IPS DF 6.9 (cell line): ENCODE measurements at places on chromosomes 5 and 9.

GRCh38 chr9:4027606-4028005 lies 272.3 kb downstream of the GLIS3 start:
- DNase-seq, result no peak

DNA sequence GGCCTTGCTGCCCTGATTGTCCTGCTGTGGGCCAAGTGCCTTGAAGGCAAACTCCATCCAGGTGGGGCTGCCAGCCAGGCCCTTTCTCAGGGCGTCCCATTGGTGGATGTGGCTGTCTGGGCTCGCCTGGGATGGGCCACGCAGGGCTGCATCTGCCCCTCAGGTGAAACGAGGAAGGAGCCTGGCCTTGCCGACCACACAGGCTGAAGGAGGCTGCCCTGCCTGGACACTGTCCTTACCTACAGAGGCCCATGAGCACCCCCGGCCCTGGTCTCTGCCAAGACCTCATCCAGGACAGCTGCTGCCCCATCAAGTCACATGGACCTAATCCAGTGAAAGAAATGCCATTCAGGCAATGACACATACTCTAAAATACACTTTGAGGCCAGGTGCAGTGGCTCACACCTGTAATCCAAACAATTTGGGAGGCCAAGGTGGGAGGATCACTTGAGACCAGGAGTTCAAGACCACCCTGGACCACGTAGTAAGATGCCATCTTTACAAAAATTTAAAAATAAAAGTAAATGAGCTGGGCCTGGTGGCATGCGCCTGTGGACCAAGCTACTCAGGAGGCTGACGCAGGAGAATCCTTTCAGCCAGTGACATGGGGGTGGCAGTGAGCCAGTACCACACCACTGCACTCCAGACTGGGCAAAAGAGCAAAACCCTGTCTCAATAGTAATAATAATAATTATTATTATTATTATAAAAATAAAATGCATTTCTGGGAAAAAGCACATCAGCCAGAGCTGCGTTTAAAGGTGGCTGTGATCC lies 33.9 kb downstream of the PNPLA7 start:
- DNase-seq, result no peak

- no peak for DNase-seq
Observed at GRCh38 chr9:35847792-35848572, 19.0 kb downstream of the TMEM8B start.

DNA sequence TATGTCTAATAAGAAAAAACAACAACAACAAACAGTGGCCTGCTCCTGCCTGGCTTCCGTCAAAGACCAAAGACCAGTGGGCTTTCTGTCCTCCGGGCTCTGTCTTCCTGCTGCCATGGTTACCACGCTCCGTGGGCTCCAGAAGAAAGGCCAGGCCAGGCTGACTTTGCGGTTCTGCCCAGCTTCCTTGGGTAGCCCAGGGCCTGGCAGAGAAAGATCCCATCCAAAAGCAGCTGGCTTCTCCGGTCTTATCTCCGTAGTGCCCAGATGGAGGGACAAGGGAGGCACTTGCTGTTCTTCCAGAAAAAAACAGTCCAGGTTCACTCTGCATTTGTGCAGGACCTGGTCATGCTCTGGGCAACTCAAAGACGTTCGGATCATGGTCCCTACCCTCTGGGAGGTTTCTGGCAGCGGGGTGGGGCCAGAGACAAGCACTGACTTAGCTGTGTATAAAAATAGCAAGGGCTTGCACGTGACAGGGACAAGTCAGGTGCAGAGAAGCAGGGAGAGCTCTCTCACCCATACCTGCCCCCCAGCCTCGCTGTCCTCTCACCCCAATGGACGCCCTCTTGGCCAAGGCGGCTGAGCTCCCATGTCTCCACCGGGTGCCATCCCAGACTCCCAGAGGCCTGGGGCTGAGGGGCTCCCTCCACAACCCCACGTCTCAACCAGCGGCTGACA lies 212.2 kb downstream of the C9orf50 start:
- DNase-seq, result no peak

GRCh38 chr5:168005093-168005492 lies 286.4 kb upstream of the WWC1 start:
- DNase-seq, result no peak

- DNase-seq, result no peak
Observed at GRCh38 chr9:94010980-94011533, 55.9 kb upstream of the BARX1 start.

DNA sequence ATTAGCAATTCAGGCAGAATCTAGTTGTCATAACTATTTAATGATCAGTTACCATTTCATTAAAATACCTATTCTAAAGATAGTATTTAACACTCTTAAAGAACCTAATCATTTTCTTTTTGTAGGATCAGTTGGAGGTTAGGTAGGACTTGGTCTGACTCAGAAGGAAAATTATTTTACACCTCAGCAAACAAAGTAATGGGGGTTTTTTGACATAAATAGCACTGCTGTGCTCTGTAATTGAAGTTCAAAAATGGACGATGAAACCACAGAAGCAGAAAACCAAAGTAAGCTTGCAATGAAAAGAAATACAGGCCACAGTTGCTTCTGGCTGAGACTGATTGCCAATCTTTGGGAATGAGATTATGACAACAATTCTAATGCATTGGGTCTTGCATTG lies 187.0 kb upstream of the TRPM3 start:
- DNase-seq, result no peak

GRCh38 chr9:26863074-26863473 lies 29.5 kb downstream of the CAAP1 start:
- no peak for DNase-seq

- DNase-seq, result no peak
Observed at GRCh38 chr5:172533399-172534228, 79.3 kb upstream of the SH3PXD2B start.

GRCh38 chr5:123262216-123262823 lies 160.9 kb downstream of the CEP120 start:
- no peak for DNase-seq

- no peak for DNase-seq
Observed at GRCh38 chr5:173716058-173716682, 99.7 kb upstream of the BOD1 start.

DNA sequence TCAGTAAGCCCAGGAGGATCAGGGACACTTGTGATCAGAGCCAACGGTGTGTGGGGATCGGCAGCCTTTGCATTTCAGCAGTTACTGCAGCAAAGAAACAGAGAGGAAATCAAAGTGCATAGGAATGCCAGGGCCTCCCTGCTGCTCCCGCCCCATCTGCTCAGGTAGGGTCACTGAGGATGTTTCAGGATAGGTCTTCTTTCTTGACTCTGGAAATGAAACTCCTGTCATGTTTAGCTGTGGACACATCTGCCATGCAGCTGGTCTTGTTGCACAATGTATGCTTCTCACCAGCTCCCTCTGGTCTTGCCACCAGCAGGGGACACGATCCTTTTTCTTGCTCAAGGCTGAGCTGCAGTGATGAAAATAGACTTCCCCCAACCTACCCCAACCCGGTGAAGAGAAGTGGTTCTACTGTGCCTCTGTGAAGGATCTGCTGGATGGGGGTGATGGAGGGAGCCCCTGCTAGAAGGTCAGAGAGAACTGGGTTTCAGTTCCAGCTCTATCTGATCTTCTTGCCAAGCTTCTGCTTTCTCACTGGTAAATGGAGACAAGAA lies 185.2 kb upstream of the KLF4 start:
- no peak for DNase-seq

- peak; percentile 37 for DNase-seq
Observed at GRCh38 chr5:155728146-155728856, 598.7 kb upstream of the SGCD start.

- peak; percentile 48 for DNase-seq
Observed at GRCh38 chr5:175321927-175322532, 122.0 kb downstream of the DRD1 start.

DNA sequence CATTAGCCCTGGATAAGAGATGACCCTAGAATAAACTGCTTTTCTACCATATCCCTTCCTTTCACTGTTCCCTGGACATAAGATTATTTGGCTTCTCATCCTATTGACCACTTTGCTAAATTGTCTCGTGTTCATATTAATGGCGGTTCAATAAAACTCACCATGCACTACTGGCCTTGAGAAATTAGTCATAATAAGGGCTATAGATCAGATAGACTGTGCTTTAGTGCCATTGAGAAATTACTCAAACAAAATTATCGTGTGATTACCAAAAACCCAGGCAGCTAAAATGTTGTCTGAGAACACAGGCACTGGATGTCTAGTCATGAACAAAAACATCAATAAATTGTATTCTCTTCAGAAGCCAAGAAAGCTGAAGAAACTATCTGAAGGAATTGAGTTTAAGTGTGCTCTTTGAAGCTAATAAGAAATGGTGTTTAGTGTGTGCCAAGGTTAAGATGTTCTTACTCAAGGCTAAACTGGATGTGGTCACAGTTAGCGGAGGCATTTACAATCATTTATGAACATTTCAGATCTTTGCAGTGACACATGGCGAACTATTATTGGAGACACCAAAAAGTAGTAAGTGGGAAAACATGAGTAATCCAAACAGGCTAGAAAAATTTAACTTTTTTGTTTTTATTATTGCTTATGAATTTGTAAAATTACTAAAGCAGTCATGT lies 460.4 kb upstream of the RORB start:
- DNase-seq, result no peak

GRCh38 chr9:91354881-91355280 lies 6.8 kb downstream of the AUH start:
- DNase-seq, result no peak

DNA sequence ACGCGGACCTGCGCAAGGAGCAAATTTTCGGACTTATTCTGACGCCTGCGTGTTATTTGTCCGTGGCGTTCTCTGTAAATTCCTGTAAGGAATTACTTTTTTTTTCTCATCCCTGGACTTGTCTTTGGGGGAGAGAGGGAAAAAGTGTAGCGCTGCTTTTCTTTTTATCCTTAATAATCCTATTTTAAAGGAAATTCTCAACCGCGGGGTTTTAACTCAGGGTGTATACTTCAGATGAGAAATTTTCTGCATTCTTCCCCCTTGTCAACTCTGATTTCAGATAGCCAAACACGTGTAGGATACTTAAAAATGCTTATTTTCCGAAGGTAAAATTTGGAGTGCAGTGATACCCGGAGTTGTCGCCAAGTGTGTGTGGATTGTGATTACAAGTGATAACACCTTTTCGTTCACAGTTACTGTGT lies 853 bp downstream of the DCP2 start:
- no peak for DNase-seq

DNA sequence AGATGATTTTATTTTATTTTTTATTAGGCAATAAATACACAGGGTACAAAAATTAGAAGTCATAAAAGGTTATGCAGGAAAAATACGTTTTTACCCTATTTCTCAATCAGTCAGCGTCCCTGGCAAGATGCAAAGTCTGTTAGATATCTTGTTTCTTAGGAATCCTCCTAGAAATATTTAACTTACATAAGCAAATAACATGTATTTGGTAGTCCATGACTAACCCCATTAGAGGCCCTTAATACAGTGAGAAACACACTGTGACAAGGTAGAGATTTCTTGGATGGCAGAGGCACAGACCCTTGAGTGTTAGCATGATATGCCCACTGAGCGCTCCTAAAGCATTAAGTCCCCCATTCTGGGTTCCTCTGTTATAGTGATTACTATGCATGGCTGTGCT lies 121.2 kb upstream of the ADAMTSL1 start:
- DNase-seq, result no peak

GRCh38 chr5:107687404-107687803 lies 16.7 kb upstream of the EFNA5 start:
- DNase-seq, result no peak

GRCh38 chr5:139924294-139925215 lies 118.5 kb downstream of the NRG2 start:
- DNase-seq, result no peak

DNA sequence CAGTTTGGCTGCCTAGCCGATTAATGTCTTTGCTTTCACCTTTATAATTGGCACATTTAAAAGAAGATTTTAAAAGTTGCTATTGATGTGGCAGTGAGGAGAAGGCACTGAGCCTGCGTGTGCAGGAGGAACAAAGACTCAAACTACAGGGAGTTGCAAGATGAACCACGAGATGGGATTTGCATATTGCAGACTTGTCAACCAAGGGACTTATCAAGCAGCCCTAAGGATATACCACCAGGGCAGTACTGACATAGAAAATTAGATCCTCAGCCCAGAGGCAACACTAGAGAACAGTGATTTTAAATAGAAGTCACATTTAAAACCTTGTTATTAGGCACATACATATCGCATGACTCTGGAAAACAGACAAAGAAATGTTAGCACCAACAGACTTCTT lies 342.6 kb downstream of the GLIS3 start:
- no peak for DNase-seq

- DNase-seq, result no peak
Observed at GRCh38 chr9:135939351-135940265, 21.6 kb downstream of the UBAC1 start.

DNA sequence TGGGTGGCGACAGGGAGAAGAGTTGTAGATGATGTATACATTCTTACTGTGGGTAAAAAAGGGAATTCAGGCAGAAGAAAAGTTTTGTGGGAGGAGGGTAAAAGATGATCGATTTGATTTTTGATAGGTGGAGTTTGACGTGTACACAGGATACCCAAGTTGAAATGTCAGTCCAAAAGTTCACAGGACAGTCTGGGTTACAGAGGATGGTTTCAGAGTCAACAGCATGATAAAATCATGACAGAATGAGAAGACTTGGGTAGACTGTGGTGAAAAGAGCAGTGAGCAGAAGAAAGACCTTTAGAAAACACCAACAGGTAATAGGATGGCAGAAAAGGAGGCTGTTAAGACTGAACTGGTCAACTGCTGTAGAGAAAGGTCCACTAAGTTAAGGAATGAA lies 72.2 kb upstream of the FRRS1L start:
- no peak for DNase-seq

- no peak for DNase-seq
Observed at GRCh38 chr9:101047848-101048397, 19.4 kb downstream of the PLPPR1 start.

DNA sequence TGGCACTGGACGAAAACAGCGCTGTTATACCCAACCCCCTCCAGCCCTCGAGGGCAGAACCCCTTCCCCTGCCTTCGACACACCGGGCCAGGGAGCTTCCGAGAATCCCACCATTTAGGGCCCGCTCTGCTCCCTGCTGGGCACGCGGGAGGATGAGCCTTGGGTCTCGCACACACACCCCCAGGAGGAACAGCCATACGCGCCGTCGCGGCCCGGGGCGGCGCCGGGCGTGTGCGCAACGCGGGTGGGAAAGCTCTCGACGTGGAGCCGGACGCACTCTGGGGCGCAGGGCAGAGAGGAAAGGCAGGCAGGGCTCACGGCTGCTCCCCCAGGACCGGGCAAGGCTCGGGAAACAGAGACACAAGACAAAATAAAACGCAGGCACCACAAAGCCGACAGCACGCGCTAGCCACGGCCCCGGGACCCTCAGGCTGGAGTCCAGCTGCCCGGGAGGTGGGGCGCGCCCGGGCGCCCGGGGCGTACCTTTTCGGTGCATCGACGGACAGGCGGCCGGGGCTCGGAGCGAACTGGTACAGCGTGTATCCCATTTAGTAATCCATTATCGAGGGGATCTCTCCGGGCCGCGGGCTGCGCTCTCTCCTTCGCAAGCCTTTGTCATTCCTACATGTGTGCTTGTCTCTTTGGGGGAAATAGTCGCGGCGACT lies 789 bp downstream of the SEMA6A start:
- DNase-seq, result no peak

GRCh38 chr9:137758067-137758466 lies 119.5 kb upstream of the CACNA1B start:
- DNase-seq, result no peak
